KG1 (cell line): ENCODE measurements at places on chromosomes 5 and 9.

- DNase-seq, result no peak
These were observed 702.1 kb downstream of the SEMA5A start for GRCh38 chr5:8843771-8844170.

DNA sequence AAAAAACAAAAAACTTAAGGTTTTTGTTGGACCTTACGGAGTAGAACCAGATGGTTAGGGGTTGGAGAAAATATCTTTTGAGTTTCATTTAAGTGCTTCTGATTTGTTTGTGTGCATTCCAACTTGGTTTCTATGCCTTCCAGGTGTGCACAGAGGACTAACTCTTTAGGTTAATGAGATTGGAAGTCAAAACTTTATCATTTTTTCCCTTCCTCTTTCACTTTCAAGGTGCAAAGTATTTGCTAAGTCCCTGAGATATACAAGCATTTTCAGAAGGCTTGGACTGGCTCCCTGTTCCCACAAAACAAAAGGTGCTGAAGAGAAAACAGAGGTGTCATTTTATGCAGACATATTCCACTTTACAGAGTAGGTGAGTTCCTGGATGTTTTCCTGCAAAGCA is 30.3 kb upstream of the CER1 start:
- DNase-seq, result no peak

DNA sequence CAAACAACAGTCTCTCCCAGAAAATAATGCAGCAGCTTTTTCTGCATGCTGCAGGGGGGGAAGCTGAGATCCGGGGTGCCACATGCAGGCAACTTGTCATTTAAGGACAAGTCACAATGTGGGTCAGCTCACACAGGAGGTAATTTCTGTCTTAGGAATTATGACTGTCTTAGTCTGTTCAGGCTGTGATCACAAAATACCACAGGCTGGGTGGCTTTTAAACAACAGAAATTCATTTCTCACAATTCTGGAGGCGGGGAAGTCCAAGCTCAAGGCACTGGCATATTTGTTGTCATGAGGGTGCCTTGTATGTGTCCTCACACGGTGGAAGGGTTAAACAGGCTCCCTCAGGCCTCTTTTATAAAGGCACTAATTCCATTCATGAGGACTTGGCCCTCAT is 127.7 kb downstream of the DIRAS2 start:
- no peak for DNase-seq

- no peak for DNase-seq
These were observed 75.2 kb upstream of the SMARCA2 start for GRCh38 chr9:1939926-1940368.

- DNase-seq, result no peak
These were observed 7.1 kb downstream of the RXRA start for GRCh38 chr9:134333234-134333873.

- no peak for DNase-seq
These were observed 3.1 kb downstream of the SPACA9 start for GRCh38 chr9:132881826-132882225.

GRCh38 chr9:135223831-135224230 is 136.4 kb downstream of the OLFM1 start:
- DNase-seq, result no peak

DNA sequence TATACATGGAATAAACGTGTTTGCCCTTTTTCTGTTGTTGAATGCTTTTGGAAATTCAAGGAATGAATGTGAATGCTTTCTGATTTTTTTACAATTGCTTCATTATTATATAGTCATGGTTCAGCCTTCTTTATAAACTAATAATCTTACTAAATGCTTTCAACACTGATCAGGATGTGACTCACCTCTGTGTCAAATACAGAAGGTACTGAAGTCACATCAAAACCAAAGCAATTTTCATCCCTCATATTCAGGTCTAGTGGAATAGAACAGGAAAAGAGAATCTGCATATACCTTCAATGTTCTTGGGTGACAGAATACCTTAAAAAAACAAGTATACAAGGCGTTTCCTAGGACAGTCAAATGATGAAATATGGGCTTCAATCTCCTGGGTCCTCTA is 170.7 kb downstream of the PDE4D start:
- DNase-seq, result no peak

GRCh38 chr5:158816011-158816696 is 283.6 kb downstream of the EBF1 start:
- no peak for DNase-seq

DNA sequence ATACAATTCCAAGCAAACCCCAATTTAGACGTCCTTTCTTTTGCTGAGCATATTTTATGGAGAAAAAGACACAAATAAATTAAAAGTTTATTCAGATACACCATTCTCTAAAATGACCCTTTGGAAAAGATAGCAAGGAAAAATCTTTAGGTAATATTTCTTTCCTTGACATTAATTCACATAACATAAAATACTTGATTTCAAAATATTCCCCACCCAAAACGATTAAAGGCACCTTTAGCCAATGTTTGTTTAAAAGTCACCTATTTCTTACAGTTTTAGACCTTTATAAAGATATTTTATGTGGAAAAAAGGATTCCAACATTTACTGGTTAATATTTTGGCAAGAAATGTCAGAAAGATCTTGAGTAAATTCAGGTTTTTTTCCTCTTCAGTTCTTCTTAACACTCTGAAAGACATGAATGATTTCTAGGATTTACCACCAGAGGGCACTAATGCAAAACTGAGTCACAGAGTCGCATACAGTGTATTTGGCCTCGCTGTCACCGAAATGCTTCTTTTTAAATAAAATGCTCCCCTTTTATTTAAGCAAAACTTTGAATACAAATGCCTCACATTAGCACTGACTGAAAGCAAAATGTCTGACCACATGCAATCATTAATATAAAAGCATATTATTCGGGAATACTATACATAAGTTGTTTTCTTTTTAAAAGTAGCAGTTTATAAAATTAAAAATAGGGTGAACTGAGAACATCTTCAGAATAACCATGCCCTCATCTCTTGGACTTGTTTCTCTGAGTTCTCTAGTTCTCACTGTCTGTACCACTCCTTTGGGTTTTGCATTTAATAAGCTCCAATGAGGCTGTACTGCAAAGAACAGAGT is 122.5 kb downstream of the SLC1A3 start:
- peak; percentile 37 for DNase-seq

GRCh38 chr5:153617190-153617589 is 126.7 kb downstream of the GRIA1 start:
- no peak for DNase-seq

- no peak for DNase-seq
These were observed 10.0 kb downstream of the MAP1B start for GRCh38 chr5:72117307-72117706.

GRCh38 chr9:20504930-20505329 is 117.4 kb downstream of the MLLT3 start:
- DNase-seq, result no peak

- no peak for DNase-seq
These were observed at the start of gene GHR for GRCh38 chr5:42423285-42424165. GHR (plus strand) TSS chr5:42423439; CDS start chr5:42565875, 142,436 bp downstream.

DNA sequence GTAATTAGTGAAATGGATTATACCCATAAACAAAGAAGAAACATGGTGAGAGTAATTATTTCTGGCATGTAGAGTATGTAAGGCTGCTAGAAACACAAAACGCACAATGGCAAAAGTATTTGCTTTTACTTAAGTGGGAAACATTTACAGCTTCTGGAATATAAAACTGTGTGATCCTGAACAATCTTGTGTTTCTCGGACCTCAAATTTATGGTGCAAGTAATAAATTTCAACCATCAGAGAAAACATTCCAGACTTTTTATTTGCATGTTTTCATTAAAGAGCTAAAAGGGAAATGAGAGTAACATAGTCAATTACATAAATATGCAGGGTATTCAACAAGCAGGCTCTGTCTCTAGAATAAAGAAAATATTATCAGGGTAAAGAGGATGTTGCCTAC is 17.2 kb upstream of the PRR16 start:
- DNase-seq, result no peak

DNA sequence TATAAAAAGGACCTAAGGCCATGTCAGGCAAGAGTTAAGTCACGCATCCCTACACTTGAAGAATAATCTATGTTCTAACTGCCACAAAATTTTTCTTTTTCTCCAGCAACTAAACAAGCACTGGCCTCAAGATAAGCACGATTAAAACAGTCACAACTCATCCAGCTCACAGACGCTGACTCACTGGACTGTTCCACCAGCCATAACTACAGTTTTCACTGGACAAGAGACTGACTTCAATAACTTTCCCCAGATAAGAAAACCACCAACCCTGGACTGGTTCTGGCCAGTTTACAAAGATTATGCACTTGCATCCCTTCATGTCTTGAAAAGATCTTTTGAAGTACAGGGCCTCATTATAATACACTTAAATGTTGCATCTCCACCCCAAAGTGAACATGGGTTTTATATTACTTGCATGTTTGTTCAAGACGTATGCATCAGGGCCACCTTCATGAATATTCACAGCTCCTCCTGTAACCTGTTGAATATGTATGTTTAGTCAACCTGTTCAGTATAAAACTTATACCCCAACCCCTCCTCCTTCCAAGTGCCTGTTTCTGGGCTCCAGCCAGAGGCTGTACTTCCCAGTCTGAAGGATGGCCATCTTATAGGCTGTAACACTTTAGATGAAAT is 129.3 kb upstream of the EPB41L4A start:
- no peak for DNase-seq

DNA sequence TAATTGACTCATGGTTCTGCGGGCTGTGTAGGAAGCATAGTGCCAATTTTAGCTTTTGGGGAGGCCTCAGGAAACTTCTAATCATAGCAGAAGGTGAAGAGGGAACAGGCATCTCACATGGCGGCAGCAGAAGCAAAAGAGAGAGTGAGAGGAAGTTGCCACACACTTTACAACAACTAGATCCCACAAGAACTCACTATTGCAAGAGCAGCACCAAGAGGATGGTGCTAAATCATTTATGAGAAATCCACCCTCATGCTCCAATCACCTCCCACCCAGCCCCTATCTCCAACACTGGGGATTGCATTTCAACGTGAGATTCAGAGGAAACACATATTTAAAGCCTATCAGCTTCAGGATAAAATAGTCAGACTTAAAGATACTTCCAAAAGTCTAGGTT is 36.1 kb upstream of the LPAR1 start:
- no peak for DNase-seq

- no peak for DNase-seq
These were observed 9.5 kb downstream of the CEMIP2 start for GRCh38 chr9:71758785-71759184.

DNA sequence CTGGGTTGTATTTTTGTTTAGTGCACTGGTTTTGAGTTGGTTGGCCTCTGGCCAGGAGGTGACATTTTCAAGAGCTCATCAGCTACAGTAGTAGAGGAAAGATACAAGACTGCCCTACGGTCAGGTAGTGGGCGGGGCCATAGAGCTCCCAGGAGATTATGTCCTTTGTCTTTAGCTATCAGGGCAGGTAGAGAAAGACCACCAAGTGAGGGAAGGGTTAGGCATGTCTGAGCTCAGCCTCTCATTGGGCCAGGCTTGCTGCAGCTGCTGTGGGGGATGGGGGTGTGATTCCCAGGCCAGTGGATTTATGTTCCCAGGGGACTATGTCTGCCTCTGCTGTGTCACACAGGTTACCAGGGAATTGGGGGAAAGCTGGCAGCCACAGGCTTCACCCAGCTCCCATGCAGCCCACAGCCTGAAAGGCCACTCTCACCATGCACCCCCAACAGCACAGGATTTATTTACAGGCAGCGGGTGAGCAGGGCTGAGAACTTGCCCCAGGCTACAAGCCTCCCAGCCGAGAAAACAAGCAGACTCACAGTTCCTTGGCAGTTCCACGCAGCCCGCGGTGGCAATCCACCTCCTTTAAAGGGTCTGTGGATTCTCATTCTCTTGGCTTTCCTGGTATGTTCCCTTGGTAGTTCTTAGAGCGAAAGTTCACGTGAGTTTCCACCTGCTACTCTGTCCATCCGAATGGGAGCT is 37.5 kb upstream of the BOD1 start:
- DNase-seq, result no peak
